ENCODE measurements at places on chromosomes 4 and X.

DNA sequence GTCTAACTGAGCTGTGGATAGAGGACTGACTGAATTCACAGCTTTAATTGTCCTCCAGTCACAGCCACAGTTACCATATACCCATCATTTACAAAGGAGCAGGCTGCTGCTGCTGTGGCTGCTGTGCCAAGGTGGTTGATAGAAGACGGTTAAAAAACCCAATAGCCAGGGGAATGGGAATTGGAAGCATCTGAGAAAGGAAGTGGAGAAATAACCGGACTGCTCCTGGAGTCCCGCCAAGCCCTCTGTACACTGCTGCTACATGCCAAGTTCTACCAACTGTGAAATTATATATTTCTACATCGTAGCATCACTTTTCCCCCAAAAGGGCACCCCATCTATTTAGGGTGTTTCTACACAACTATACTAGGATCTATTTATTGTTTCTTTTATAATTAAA is 279.7 kb upstream of the ARX start:
- no peak for DNase-seq

DNA sequence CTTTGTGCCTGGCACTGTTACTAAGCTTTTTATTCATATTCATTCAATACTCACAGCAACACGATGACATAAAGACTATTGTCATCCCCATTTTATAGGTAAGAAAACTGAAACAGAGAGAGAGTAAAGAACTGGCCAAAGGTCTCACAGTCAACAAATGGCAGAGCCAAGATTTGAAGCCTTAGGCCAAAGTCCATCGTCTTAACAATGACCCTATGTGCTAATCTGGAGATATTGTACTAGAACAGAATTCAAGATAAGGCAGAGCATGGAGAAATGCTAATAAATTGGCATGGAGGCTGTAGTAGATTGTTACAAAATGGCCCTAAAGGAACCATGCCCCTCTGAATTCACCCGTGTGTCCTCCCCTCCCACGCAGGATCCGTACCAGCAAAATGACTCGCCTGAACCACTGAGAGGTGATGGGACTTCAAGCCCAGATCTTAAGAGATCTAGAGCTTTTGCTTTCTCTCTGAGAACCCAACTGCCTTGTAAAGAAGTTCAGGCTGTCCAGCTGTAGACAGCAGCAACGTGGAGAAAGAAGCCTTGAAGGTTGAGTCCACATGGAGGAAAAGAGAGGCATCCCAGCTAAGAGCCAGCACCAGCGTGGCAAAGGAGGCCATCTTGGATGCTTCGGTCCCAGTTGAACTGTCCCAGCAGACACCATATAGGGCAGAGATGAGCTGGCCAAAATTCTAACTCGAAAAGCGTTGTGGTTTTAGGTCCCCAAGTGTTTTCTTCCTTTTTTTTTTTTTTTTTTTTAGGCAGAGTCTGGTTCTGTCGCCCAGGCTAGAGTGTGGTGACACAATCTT is 52.8 kb upstream of the RBM47 start:
- DNase-seq, result peak; percentile 75

DNA sequence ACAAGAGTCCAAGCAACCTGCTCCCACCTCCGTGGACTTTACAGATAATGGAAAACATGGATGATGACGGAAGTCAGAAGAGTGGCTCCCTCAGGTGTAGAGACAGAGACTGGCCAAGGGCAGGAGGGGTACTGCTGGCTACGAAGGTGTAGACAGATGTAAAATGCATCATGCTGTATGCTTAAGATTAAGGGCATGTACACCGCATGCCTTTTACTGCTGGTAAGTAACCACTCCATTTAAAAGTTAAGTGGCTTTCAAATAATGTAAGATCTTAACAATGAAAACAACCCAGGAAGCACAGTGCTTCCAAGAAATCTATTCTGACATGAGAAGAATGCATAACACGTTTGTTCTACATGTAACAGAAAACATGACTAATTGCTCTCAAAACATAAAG is 76.9 kb upstream of the FAM9B start:
- DNase-seq, result no peak

DNA sequence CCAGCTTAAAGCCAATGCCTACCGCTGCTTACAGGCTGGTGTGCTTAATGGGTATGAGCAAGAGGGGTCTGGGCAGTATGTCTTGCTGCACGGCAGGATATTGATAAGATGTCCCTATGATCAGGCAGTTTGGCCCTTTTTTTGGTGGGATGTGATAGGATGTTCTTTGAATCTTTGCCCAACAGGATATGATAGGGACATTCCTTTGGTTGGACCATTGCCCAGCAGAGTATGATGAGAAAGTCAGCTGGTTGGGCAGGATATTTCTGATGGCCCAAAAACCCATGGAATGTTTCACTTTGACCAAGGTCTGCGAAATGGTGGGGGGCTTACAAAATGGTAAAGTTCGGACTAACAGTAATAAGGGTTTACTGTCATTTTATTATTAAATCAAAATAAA is 1060.6 kb downstream of the STIM2 start:
- no peak for DNase-seq

GRCh38 chrX:108726748-108727147 is 9.6 kb downstream of the IRS4 start:
- no peak for DNase-seq

DNA sequence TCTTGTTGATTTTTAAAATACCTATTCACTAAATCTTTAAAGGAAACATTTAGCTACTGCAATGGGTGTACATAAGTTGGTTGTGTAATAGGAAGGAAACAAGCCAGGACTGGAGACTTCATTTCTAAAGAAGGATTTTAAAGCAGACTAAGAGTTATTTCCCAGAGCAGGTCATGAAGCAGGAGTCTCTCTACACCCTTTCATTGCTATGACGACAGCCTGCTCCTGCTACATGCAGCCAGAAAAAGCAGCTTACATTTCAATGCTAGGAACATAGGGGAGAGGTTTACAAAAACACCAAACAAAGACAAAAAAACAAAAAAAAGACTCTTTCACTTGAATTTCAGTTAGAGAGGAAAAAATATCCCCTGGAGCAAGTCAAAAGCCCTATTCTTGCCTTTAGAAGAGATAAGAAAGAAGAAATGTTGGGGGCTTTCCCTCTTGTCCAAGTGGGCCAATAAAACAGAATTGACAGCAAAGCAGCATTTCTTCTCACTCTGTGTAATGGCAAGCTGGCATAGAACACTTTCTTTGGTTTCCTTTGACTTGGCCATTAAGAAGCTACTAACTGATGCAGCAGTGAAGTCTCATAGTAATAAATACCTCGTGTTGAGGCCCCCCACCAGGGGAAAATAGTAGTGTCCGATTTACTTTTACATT is 3.4 kb downstream of the SPARCL1 start:
- no peak for DNase-seq

DNA sequence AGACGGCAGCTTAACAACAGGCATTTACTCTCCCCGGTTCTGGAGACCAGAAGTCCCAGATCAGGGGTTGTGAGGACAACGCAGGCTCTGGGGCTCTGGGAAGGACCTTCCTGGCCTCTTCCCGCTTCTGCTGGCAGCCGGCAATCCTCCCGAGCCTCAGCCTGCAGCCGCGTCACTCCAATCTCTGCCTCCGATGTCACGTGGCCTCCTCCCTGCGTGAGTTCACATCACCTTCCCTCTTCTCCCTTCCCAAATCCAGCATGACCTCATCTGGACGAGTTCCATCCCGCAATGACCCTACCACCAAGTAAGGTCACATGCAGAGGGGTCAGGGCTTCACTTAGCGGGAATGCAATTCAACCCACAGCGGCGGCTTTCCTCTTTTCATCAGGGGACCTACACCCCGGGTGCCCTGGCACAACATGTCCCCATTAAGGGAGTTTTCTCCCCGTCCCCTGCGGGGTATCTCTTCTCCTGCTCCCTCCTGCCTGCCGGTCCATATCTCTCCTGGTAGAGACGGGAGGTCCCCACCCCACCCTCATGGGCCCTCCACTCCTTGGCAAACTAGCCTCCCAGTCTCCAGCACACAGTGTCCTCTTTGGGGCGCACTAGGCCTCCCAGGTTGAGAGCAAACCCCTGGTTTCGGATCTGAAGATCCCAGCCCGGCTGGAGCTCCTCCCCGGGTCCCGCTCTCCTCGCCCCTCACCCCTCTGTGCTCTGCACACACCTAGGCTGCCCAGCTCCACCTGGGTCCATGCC is 25.5 kb downstream of the ABLIM2 start:
- DNase-seq, result no peak

DNA sequence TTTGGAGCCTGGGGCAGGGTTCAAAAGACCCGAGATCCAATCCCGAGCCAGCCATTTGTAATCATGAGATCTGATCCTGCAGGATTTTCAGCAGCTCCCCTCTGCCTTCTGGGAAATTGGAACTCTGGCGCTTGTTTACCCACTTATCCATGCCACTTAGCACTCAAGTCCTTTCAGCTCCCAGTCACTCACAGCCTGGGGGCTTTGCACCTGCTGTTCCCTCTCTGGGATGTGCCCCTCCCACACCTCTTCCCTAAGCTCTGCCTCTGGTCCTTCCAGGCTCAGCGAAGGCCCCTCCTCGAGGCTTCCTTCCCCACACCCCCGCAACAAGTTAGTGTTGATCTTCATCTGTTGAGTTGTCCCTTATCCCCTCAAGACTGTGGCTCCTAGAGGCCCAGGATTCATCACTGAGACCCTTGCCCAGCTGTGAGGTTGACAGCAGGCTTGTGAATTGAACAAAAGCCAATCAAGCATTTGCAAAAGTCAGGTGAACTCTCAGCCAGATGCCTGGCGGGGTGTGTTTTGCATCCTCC is 99.1 kb upstream of the AFAP1 start:
- DNase-seq, result no peak

GRCh38 chr4:53688186-53688790 is 97.0 kb upstream of the LNX1 start:
- DNase-seq, result peak; percentile 92

DNA sequence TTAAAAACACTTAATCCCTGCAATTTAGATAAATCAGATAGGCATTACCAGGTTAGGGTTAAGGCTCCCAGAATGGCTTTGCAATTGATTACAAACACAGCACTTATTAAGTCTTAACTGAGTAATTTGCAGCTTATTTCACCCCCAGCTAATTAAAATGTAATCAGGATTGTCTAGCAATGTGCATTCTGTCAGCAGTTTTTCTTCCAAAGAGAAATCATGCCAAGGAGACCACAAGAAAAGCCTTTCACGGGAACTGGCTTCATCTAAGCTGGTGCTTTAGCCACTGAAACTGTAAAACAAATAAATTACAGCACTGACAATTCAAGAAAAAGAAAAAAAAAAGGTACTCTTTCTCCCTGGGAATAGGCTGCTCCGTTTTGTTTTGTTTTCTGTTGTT is 2.1 kb downstream of the ANOS1 start:
- no peak for DNase-seq

GRCh38 chr4:159358226-159358625 is 255.3 kb downstream of the RAPGEF2 start:
- DNase-seq, result no peak

DNA sequence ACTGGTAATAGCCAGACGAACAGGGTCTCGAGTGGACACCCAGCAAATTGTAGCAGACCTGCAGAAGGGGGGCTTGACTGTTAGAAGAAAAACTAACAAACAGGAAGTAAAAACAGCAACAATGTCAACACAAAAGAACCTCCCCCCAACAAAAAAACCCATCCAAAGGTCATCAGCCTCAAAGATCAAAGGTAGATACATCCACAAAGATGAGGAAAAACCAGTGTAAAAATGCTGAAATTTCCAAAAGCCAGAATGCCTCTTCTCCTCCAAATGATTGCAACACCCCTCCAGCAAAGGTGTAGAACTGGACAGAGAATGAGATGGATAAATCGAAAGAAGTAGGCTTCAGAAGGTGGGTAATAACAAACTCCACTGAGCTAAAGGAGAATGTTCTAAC is 313.0 kb upstream of the TEX13C start:
- no peak for DNase-seq

- no peak for DNase-seq
These were observed 109.5 kb downstream of the CDKL5 start for GRCh38 chrX:18534949-18535348.

DNA sequence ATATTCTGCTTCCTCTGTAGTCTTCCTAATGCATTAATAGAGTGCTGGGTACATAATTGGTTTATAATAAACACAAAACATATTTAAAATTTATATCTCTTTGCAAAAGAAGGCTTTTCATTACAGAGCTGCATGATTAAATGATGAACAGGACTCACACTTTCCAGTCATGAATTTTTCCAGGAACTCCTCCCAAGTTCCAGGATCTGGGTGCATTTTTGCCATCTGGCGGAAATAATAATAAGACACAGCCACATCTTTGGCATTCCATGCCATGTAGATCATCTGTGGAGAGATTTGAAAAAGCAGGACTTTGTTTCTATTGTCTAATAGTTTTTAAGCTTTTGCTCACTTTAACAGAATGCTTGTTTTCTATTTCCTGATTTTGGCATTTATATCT is 40.2 kb upstream of the SULT1B1 start:
- no peak for DNase-seq

DNA sequence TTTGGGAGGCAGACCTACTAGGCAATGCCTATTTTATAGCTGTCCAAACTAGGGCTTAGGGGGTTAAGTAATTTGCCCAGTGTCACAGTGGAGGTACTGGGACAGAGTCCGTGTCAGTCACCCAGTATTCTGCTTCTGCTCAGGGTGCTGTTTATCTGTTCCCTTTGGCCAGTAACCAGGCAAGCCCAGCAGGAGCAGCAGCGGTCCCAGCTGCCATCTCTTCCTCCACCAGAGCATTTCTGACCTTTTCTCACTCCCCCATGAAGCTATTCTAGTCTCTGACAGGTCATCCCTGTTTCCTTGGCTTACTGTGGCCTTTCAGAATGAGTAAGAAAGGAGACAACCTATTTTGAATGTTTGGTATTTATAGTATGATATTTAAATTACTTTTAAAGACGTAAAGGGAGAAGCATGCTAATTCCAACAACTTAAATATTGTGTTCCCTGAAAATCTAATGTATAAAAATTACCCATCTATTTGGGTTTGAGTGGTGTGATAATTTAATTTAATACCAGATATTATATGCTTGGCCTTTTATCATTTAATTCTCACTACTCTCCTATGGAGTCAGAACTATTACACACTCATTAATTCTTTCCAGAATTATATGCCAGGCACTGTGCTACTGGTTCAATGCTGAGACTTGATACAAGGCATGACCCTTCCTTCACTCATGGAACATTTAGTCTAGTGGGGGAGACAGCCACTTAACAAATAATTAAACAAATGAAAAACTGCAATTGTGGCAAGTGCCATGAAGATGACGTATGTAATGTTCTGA is 60.6 kb downstream of the RPS6KA3 start:
- no peak for DNase-seq

GRCh38 chrX:112571388-112571787 is 108.3 kb downstream of the LHFPL1 start:
- DNase-seq, result no peak

DNA sequence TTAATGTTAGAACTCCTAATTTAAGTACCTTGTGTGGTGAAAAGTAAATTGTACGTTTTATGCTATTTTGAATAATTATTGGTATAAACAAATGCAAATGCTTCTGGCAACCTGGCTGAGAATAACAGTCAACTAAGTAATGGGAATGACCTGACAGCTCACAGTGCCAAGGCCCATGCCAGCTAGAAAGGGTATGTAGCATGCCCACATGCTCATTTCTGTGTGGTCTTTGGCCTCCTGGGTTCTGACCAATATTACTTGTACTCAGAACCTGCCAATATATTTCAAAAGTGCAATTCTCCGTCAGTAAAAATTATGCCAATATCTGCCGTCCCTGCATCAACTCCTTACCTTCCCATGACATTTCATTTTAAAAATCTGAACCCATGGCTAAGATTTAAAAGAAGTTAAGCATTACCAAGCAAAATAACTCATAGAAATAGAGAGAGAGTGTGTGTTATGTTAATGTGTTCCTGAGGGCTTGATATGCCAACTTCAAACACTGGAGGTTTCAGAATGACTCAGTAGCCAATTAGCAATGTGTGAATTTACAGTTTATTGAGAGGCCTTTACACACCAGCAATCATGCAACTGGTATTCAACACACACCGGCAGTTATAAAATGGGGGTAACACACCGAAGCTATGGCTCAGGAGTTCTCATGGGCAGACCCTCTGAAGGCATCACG is 820.8 kb downstream of the FSTL5 start:
- no peak for DNase-seq
